Activated CD4-positive, CD25-positive, alpha-beta regulatory T cell (primary cell): ENCODE measurements at places on chromosomes 7 and 10.

DNA sequence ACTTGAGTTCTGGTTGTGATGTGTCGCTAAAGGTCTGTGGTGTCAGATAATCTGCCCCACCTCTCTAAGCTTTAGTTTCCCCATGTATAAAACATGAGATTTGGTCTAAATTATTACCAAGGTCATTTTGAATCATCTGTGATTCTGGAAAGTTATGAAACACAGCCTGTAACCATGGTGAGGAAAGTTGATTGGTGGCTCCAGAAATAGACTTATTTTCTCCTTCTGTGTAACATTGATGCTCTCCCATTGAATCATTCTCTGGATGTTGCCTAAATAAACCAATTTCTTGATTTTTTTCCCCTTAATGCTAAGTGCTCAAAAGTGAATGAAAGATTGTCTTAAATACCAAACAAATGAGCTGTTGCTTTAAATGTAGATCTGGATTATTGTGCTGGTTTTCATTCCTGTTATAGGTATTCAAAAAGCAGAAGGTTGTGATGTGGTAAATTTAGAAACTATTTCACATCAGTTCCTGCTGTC lies 30.0 kb upstream of the PCGF5 start:
- no peak for DNase-seq

GRCh38 chr7:23277359-23277989 lies 21.7 kb upstream of the MALSU1 start:
- no peak for DNase-seq

GRCh38 chr10:80260295-80261243 lies 28.9 kb downstream of the MAT1A start:
- DNase-seq, result no peak

- no peak for DNase-seq
Measured at GRCh38 chr7:125090596-125090995, 161.0 kb upstream of the POT1 start.

DNA sequence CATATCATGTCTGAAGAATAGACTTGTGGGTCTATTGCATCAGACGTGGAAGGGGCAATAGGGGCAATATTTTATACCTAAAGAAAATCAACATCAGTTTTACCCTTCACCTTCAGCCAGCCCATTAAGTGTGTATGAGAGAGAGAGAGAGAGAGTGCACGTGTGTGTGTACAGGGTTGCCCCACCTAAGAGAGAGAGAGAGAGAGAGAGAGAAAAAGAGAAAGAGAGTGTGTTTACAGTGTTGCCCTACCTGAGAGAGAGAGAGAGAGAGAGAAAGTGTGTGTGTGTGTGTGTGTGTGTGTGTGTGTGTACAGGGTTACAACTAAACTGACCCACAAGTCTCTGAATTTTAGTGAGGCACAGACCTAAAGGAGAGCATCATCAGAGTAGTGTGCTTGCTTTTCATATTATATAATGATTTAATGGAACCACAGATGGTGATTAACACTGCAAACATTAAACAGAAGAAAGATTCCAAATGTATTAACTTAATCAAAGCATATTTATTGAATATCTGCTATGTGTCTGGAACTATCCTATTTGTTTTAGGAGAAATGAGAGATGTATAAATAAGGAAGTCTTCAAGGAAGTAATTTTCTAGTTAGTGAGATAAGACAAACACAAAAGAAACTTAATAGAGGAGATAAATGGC lies 66.8 kb downstream of the CD36 start:
- no peak for DNase-seq

DNA sequence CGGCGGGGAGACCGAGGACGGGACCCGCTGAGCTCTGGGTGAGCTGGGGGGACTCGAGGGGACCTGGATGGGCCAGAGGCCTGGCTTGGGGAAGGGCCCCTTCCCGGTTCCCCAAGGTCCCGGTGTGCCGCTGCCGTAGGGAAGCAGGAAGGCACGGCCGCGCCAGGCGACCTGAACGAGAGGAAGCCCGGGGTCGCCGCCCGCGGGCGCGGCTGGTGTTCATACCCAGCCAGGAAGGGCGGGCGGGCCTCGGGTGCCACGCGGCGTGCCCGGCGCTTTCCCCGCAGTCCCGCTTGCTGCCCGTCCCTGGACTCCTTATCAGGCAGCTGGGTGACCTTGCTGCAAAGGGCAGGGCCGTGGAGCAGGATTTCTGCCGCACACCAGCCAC lies 38.0 kb downstream of the ZNF777 start:
- DNase-seq, result no peak

- peak; percentile 5 for DNase-seq
Measured at GRCh38 chr10:11245510-11245909, 227.8 kb downstream of the CELF2 start.

DNA sequence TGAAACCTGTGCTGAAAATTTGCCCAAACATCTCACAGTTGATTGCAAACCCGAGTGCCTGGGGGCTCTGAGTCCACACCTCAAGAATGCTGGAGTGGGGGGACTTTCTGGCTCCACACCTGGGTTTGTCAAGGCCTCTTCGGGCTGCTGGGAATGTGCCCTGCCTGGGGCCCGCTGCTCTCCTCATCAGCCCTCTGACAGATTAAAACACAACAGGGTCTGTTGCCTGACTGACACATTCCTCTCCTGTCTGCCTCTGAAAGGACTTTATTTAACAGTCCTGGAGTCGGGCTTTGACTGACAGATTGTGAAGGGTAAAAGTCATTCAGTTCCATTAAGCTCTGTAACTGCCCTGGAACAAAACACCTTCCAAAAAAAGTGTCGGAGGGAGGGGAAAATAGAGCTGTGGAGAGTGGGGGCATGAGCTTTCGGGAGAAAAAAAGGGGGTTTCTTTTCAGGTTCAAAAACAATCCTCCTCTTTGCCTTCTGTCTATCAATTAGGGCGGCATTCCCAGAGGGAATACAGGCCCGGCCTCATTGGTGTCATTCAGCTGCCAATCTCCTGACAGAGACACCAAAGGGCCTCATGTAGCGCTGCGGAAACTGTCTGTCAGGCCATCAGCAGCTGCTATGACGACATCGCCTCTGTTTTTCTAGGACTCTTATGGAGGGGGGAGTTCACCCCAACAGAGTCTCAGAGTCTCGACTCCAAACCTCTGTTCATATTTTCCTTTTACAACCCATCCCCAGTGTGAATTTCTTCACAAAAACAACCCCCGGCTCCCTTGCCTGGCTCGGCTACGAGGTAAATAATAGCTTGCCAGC lies 398.8 kb upstream of the NFE2L3 start:
- DNase-seq, result no peak

GRCh38 chr10:34707656-34708055 lies 107.4 kb downstream of the PARD3 start:
- no peak for DNase-seq

GRCh38 chr7:97006055-97006815 lies 882 bp downstream of the DLX6 start:
- no peak for DNase-seq

DNA sequence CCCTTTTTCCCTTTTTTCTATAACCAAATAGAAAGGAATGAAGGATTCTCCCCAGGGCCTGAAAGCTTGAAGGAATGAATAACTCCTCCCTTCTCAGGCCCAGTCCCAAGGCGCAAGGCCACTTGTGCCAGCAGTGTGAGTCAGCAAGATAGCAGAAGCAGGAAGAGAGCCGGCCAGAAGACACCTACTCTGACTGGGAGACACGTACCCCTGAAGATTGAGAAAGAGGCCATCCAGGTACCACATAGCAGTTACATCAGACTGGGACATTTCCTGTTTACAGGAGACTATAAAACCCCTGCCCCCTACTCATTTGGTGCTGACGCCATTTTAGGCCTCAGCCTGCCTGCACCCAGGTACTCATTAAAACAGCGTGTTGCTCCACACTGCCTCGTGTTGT lies 65.5 kb downstream of the LRRC17 start:
- no peak for DNase-seq

DNA sequence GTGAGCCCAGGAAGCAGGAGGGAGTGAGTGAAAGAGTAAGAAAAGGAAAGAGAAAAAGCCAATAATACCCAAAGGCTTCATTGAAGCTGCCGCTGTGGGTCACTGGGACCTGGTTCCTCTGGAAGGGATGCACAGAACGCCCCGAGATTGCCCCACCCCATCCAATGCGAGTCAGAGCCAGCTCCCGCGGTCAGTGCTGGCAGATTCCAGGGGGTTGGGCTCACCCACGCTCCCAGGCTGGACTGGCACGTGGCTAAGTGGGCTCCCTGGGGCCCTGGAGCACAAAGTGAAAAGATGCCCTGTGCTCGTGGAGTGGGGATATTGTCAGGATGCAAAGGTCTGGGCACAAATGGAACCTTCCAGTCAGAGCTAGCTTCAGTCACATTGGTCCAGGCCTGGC lies 117.0 kb downstream of the OAT start:
- no peak for DNase-seq

DNA sequence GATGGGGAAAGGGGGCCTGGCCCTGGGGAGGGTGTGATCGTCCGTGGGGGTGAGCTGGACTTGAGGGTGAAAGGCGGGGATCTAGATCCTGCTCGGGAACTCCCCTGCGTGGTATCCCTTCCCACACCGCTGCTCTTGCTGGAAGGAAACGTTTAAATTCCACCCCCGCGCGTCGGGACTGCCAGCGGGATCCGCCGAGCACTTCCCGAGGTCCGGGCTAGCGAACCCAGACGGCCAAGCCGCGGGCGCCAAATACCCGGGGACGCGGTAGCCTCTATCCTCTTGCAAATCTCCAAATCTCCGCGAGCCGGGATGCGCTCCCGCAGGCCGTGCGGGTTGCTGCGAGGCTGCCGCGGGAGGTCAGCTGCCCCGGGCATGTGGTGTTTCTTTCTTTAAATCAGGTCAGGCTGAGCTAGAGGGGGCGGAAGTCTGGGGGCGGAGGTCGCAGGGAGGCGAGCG lies 904 bp downstream of the NPTX2 start:
- no peak for DNase-seq

DNA sequence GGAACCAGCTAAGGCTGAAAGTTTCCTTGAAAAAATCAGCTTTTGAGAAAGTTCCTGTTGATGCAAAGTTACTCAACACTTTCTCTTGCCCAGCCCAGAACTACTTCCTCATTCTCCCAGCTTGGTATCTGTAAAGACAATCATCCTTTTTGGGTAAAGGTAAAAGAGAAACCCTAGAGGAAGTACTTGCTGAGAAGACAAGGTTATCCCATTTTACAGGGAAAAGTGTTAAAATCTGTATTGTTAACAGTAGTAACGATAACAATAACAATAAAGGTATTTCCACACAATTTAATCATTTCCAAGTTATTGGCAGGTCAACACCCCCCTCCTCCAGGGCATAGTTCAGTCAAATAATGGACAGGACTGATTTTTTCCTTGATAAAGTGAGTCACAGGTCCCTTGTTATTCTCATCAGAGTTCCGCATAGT lies 2.4 kb downstream of the ALOX5 start:
- DNase-seq, result no peak

- DNase-seq, result no peak
Measured at GRCh38 chr10:68828833-68829232, 1.5 kb downstream of the STOX1 start.

GRCh38 chr7:31705377-31705776 lies 18.4 kb downstream of the PPP1R17 start:
- no peak for DNase-seq

- no peak for DNase-seq
Measured at GRCh38 chr7:78326189-78326588, 527.6 kb downstream of the PHTF2 start.

DNA sequence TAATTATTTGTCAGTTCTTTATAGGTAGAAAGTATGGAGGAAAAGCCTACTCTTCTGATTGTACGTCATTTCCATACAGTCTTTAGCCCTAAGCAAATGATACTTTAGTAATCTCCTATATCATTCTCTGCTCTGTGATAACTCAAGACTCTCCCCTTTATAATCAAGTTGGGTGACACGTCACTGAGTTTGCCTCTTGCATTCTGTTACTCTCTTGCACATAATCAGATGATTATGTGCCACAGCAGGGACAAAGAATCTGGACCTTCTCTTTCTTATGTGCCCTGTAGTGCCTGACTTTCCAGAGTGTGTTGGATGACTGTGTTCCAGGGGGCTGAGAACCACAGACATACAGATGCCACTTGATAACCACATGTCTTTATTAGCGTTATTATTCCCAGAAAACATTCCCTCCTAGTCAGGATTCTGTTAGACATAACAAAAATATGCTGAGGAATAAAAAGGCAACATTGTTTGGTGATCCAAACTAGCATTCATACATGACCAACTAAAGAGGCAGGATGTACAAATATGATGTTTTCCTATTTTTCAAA lies 116.4 kb upstream of the HGF start:
- DNase-seq, result no peak

DNA sequence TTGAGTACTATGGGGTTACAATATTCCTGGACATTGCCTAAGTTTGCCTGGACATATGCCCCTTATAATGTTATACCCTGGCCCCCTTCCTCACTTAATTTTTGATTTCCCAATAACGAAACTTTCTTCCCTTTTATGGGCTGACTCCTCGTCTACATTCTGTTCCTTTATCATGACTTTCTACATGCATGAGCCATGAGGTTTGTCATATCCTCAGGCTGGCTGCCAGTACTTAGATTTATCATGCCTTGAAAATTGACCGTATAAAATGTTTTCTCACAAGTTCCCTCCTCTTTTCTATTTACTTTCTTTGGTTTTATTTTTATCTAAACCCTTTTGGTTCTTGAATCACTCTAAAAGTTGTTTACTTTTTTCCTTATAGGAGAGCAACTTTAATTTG lies 4.7 kb downstream of the DNAH11 start:
- no peak for DNase-seq

- DNase-seq, result no peak
Measured at GRCh38 chr10:111543854-111544253, 467.0 kb downstream of the ADRA2A start.

DNA sequence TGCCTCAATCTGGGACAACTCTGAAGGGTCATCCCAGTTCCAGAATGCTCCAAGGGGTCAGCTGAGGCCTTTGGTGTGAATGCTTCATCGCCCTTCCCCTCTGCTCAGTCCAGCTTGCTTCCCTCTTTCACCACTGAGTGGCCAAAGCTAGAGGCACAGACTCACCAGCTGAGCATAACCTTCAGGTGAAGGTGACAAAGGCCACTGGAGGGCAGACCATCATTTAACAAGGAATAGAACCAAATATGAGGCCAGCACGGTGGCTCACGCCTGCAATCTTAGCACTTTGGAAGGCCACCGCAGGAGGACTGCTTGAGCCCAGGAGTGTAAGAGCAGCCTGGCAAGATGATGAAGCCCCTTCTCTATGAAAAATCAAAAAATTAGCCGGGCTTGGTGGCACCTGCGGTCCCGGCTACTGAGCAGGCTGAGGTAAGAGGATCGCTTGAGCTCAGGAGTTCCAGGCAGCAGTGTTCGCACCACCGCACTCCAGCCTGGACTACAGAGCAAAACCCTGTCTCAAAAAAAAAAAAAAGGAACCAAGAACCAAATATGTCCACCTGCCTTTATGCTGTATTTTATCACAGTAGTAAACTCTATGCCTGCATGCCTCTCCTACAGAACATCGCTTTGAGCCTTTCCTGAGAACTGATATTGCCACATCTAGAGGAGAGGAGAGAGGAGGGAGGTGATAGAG lies 13.4 kb downstream of the PRKAG2 start:
- DNase-seq, result no peak
